ENCODE measurements at places on chromosomes 7 and 10.

- DNase-seq = no peak
Observed at GRCh38 chr7:8827329-8827728, 393.9 kb downstream of the NXPH1 start.

GRCh38 chr10:58439632-58440364, 54.6 kb downstream of the TFAM start:
- DNase-seq = no peak

DNA sequence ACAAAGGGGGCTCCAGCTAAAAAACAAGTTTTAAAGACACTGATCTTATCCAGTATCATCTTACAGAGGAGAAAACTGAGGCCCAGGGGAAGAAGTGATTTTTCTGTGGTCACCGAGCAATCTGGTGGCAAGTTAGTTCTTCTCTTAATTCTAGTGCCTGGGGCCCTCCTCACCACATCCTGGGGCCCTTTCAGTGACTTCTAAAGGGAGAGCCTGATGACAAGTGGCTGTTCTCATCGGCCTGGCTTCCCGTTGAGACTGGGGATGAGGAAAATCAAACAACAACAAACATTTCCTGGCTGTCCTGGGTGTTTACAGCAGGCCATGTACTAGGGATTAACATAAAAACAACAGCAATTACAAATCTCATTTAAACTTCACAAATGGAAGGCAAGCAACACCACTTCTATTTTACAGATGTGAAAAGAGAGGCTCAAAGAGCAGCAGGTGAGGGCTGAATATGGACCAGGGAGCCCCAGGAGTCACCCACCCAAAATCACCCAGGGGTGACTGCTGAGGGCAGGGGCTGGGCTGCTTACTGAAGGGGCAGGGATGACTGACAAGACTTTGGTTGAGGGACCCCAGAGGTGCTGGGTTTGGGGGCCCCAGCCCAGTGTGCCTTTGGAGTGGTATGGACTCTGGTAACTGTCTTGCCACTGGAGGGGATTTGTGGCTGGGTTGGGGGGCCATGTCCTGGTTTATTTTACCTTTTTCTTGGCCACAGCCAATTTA, 24.7 kb upstream of the MTPAP start:
- no peak for DNase-seq

GRCh38 chr7:151366880-151367222, 25.2 kb downstream of the NUB1 start:
- DNase-seq = no peak

DNA sequence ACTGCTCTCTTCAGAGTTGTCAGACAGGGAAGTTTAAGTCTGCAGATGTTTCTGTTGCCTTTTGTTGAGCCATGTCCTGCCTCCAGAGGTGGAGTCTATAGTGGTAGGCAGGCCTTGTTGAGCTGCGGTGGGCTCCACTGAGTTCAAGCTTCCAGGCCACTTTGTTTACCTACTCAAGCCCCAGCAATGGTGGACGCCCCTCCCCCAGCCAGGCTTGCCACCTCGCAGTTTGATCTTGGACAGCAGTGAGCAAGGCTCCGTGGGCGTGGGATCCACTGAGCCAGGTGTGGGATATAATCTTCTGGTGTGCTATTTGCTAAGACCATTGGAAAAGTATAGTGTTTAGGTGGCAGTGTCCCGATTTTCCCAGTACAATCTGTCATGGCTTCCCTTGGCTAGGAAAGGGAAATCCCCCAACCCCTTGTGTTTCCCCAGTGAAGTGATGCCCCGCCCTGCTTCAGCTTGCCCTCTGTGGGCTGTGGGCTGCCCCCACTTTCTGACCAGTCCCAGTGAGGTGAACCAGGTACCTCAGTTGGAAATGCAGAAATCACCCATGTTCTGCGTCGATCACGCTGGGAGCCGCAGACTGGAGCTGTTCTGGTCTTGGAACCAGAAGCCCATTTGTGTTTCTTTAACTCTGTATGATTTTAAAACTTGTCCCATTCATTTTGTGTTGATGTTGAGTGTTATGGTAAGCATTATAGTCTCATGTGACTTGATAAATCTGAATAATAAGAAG, 89.2 kb upstream of the CALCR start:
- no peak for DNase-seq

- no peak for DNase-seq
Observed at GRCh38 chr10:57743711-57744110, 524.0 kb downstream of the IPMK start.

- DNase-seq = no peak
Observed at GRCh38 chr7:32357535-32358277, 132.5 kb downstream of the LSM5 start.

- no peak for DNase-seq
Observed at GRCh38 chr7:29839921-29840320, 33.6 kb downstream of the WIPF3 start.

DNA sequence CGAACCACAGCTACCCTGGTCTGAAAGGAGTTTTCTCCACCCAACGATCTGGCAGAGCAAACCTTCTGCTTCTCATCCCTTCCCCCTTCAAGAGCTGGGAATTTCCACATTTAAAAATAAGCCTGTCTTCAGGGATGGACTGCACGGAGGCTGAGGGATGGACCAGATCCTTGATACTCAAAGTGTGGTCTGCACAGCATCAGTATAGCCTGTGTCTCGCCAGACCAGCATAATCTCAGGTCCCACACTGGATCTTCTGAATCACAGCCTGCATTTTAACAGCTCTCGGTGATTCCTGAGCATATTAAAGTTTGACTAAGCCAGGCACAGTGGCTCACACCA, 7.1 kb downstream of the KCNMA1 start:
- no peak for DNase-seq

- DNase-seq = no peak
Observed at GRCh38 chr7:32942415-32943251, 14.6 kb upstream of the FKBP9 start.

DNA sequence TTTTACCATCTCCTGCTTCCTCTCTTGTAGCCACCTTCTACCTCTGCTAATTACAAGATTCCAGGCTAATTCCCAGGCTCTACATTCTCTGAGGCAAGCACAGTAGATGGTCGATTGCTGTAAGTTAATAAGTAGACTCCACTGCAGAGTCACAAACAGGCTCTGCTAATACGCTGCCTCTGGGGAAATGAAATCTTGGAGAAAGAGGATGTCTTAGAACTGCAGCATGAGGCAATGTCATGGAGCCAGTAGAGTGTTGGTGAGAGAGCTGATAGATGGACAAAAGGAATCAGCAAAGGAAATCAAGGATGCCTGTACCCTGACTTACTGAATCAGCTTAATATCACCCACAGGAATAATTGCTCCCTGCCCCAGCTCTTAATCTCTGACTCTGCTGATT, 1260.3 kb downstream of the XPNPEP1 start:
- no peak for DNase-seq

DNA sequence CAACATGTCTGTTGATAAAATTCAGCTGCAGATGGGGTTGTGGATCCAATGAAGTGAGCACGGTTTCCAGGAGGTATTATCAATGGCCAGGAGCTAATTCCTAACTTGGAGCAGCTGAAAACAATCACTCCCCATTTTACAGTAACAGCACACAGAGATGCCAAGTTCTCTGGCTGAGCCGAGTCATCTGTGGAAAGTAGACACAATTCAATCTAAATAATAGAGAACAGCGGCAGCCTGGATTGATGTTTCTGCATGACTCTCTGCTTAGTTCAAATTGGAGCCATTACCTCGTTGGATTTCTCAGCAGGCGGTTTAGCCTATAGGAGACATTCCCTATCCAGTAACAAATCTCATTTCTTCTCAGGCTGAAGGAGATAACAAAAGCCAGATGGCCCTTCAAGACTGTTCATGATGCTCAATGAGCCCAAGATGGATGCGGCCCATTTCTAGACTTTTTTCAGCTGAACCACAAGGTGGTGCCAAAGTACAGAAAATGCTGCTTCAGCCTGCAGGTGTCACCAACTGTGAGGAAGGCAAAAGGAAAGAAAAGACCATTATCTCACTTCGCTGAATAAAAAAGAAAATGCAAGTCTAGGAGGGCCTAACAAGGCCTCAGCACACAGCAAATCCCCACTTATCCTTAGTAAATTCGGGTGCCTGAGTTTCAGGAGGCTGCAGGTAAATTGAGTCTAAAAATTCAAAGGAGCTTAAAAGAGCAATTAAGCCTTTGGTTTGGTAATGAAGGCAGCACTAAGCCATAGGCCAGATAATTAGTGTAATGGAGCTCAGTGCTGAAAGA, 83.7 kb downstream of the SLC16A9 start:
- DNase-seq = no peak

- DNase-seq = no peak
Observed at GRCh38 chr7:123687727-123688126, 32.1 kb downstream of the LMOD2 start.

GRCh38 chr7:105808703-105809590, 67.5 kb downstream of the ATXN7L1 start:
- DNase-seq = no peak

DNA sequence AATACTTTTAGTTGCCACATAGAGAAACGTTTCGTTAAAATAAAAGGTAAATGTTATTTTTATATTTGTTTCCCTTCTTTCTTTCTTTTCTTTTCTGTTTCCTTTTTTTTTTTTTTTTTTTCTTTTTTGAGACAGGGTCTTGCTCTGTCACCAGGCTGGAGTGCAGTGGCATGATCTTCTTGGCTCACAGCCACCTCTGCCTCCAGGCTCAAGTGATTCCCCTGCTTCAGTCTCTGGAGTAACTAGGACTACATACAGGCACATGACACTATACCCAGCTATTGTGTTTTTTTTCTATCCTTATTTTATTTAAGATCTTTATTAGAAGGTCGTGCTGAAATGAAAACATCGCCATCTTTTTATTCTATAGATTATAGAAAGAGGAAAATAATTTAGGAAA, 661.8 kb upstream of the MBL2 start:
- no peak for DNase-seq
